ENCODE measurements at places on chromosomes 16 and 17.

GRCh38 chr17:16215965-16216316 lies 607 bp upstream of the NCOR1 start:
- DNase-seq, result peak; percentile 34

GRCh38 chr17:74831444-74832146 lies 28.1 kb downstream of the GRIN2C start:
- no peak for DNase-seq

- no peak for DNase-seq
Measured at GRCh38 chr17:64538508-64539130, 31.8 kb downstream of the CEP95 start.

GRCh38 chr16:31215287-31216162 lies 1.4 kb downstream of the PYDC1 start:
- peak; percentile 26 for DNase-seq

DNA sequence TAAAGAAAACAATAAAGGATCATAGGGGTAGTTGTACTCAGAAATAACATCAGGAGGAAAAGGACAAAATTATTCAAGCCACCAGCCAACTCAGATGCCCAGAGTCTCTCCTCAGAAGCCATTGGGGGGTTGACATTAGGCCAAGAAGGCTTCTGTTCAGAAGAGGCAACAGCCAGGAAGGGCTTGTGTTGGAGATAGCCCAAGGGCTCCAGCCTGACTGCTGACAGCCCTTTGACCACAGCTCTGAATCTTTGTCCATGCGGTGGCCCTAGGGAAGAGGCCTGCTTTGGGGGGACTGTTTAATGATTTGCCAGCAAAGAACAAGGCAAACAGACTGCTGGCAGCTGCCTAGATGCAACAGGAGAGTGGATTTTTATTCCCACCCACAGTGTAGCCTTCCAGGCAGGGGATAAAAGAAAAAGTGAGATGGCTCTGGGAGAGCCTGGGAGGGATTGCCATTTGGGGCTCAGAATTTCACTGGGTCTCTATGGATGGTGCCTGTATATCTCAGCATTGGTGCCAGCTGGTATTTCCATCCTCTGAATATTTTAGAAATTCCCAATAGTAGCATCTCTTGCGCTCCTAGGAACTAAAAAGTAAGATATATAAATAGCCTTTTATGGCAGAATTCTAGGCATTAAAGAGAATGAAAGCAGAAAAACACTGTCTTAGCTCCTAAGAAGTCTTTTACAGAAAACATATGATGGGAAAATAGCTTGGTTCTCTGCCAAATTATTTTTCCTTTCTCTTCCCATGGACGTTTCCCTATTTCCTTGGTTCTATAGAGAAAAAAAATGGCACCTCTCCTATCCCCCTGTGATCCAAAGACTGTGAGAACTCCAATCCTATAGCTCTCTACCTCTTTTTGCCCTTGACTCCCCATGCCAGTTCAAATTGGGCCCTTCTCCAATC lies 29.4 kb upstream of the SUPT4H1 start:
- DNase-seq, result no peak

- no peak for DNase-seq
Measured at GRCh38 chr16:76059186-76059585, 218.0 kb upstream of the CNTNAP4 start.

GRCh38 chr17:19533718-19534561 lies at the start of gene SLC47A1:
SLC47A1 (plus strand) TSS chr17:19533854; CDS start chr17:19533940, 86 bp downstream.
- no peak for DNase-seq

- DNase-seq, result no peak
Measured at GRCh38 chr17:57898487-57899311, 48.9 kb upstream of the MRPS23 start.

DNA sequence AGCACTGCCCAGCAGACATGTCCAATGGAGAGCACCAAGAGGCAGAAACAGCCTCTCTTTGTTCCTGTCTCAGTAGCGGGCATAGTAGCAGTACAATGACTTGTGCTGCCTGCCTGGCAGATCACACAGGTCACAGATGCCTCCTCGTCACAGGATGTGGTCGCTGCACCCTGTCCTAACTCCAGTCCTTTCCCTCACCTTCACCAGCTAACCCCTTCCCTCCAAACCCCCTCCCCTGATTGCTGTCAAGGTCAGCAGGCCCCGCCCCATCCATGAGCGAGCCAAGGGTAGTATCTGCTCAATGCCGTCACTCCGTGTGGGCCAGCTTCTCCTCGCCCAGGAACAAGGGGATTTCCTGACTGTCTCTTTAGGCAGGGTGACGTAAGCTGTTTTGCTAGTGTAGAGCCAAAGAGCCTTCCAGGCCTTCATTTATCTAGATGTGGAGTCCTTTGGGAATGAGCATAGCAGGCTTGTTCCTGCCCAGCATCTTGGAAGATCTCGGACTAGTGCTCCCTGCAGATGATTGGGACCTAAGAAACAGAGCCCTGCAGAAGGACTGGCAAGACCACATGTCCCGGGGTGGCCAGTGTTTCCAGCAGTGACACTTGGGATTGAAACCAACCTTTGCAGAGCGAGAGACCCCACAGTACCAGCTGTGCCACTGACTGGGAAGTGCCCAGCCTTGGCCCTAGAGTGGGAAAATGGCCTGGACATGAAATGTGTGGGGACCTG lies 75.9 kb upstream of the TNRC6C start:
- no peak for DNase-seq

- DNase-seq, result peak; percentile 72
Measured at GRCh38 chr17:82065638-82066303, at the start of gene DUS1L. DUS1L (minus strand) TSS chr17:82065804; CDS start chr17:82065059, 745 bp downstream.

Data from NCI-H345 (cell line).